ENCODE measurements at places on chromosomes 6 and 20.

DNA sequence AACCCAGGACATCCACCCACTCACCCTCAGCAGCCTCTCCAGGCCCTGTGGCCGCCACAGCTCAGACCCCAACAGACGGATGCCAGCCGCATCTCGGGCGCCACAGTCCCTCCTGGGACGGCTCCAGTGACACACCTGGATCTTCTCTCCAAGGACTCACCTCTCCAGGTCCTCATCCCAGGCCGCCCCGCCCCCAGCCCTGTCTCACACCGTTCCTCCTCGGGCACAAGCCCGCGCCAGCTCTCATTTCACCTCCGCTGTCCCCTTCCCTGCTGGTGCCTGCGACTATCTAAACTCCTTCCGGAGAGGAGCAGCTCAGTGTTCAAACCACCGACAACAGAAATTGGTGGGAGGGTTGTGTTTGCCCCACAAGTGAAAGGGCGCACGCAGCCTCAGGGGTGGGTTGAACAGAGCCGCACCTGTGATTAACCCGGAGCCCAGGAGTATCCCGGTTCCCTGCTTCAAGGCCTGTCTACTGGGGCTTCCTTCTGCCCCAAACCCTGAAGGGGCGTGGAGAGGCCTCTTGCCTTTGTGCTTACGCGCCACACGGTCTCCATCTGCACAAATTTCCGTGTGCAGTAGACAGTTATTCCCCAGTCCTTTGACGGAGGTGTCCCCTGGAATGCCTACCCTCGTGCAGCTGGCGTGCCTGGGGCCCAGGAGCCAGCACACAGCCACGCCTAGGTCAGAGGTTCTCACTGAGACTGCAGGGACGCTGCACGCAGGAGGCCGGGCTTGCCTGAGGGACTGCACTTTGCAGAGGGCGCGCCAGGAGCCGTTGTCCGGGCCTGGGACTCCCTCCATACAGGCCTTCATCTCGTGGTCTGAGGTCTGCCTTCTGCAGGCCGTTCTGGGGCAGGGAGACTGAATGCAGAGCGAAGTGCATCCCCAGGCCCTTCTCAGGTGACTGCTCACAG is 232.7 kb downstream of the DLL1 start:
- no peak for DNase-seq

GRCh38 chr6:102766963-102767362 is 1373.5 kb downstream of the GRIK2 start:
- DNase-seq: no peak

GRCh38 chr6:158170656-158171081 is 2.5 kb downstream of the GTF2H5 start:
- DNase-seq: no peak

- DNase-seq: no peak
Measured at GRCh38 chr6:71106276-71106675, 149.4 kb upstream of the B3GAT2 start.

- DNase-seq: no peak
Measured at GRCh38 chr20:2101057-2101864, at the start of gene STK35. TSS of gene STK35 (plus strand) at chr20:2101827. CDS start at chr20:2101882, 55 bp downstream.

- DNase-seq: no peak
Measured at GRCh38 chr6:158257425-158257759, 54.9 kb upstream of the TULP4 start.

DNA sequence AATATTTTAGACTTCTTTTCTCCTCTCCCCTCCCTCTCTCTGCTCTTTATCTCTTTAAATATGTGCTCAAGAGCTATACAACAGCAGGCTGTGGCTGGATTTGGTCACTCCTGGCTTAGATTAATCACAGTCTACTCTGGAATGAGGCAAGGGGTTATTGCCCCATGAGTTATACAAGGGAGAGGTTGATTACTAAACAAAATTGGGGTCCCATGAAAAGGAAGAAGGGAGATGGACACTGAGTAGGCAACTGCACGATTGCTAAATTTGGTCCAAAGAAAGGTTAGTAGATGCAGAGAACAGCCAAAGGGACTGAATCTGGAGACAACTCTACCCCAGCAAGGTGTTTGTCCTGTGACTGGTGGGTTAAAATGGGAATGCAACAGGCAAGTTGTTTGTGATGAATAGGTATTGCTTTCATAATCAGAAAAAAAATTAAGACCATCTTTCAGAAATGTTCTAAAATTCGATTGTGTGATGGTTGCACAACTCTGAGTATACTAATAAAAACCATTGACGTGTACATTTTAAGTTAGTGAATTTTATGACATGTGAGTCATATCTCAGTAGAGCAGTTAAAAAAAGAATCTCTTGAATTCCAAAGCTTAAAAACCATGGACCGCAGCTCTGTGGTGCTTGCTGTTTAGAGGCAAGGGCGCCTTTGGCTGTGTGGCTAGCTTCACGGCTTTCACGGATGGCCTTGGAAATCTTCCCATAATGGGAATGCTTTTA is 57.1 kb downstream of the KIZ start:
- DNase-seq: peak; percentile 88

DNA sequence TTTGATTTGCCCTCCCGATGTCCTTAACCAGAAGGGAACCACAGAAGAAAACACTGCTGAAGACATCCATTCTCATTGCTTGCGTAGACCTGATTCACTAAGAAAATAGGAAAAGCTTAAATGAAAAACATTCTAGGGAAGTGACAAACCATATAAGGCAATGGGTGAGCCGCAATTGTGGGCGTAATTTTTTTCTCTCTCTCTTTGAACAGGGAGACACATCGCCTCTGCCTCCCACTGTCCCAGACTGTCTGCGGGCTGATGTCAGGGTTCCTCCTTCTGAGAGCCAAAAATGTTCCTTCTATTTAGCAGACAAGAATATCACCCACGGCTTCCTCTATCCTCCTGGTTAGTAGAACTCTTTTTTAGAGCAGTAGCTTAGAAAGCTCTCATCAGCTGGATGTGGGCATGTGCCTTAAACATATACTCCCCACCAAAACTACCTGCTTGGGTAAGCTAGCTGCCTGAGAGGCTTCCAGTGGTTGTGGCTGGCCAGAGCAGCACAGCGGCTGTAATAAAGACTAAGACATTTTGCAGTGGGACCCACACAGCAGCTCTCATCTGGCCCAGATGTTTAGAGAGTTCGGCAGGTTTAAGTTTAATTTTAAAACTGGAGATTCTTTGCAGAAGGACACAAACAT is 22.7 kb upstream of the CTAGE9 start:
- peak; percentile 39 for DNase-seq

DNA sequence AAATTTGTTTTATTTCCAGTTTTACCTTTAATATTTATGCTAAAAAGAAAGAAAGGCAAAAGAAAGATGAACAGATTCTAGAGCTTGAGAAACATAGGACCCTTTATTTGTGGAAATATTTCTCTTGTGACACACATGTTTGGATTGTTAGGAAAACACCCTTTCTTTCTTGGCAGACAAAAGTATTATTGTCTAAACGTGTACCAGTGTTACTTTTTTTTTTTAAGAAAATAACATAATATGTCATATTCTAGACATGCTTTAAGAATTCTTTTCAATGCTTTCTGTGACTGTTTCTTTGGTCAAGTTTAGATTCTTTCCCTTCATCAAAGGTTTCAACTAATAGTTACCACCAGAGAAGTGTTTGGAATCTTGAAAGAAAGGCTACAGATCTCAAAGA is 183.4 kb upstream of the CNR1 start:
- DNase-seq: no peak

- no peak for DNase-seq
Measured at GRCh38 chr6:161095916-161096315, 104.3 kb downstream of the MAP3K4 start.

- DNase-seq: no peak
Measured at GRCh38 chr20:33280775-33281174, 2.2 kb upstream of the BPIFB1 start.

DNA sequence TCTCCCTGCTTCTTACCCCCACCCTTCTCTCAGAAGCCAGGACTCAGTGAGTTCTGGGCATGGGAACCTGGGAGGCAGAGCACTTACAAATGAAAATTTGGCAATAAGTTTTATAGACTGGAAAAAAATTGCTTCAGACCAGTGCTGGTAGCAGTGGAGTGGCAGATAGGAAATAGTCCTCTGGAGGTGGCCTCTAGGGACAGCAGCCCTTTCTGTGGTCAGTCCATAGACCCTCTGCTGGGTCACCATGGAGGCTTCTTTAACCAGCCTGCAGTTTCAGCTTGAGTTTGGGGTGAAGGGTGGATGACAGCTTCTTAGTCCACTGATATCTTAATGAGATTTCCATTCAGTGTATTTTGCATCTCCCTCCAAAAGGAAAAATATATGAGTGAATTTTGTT is 179.1 kb downstream of the ARID1B start:
- DNase-seq: no peak

GRCh38 chr6:42619963-42620362 is 56.1 kb downstream of the UBR2 start:
- DNase-seq: no peak

DNA sequence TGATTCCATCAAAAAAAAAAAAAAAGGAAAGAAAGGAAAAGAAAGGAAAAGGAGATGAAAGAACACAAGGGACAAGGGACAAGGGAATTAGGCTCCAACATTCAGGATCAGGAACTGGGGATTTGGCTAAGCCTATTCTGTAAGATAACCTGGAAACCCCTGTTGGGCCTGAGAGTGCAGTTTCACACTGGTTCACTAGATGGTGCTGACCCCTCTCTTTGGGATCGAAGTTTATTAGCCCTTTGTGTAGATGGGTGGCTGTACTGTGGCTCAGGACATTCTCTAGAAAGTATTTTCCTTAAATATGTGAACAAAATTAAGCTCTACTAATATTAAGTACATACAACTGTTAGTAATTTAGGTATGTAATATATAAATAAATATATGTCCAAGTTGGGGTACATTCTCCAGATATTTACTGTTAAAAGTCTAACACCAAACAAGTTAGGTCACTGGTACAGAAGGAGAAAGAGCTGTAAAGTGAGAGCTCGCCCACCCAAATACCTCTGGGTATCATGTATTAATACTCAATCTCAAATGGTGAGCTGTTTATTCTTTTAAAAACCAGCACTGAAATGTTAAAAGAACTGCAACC is 6.3 kb downstream of the OR2A4 start:
- peak; percentile 78 for DNase-seq

GRCh38 chr6:134903448-134903847 is 46.5 kb downstream of the ALDH8A1 start:
- DNase-seq: no peak

DNA sequence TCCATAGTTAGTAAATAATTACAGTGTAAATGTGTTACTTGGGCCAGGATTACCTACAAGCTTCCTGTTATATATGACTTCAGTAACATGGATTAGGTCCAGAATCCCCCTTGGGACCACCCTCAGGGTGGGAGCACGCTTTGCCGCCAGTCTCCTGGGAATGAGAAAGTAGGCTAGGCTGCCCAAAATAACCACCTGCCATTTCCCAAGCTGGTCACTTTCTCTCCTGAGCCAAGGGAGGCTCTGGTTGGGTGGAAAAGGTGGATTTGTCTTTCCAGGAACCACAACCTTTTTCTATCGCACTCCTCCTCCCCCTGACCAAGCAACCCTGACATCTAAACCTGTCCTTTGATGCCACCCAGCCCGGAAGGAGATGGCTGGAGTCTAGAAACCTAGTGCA is 9.6 kb upstream of the RIMS4 start:
- no peak for DNase-seq

DNA sequence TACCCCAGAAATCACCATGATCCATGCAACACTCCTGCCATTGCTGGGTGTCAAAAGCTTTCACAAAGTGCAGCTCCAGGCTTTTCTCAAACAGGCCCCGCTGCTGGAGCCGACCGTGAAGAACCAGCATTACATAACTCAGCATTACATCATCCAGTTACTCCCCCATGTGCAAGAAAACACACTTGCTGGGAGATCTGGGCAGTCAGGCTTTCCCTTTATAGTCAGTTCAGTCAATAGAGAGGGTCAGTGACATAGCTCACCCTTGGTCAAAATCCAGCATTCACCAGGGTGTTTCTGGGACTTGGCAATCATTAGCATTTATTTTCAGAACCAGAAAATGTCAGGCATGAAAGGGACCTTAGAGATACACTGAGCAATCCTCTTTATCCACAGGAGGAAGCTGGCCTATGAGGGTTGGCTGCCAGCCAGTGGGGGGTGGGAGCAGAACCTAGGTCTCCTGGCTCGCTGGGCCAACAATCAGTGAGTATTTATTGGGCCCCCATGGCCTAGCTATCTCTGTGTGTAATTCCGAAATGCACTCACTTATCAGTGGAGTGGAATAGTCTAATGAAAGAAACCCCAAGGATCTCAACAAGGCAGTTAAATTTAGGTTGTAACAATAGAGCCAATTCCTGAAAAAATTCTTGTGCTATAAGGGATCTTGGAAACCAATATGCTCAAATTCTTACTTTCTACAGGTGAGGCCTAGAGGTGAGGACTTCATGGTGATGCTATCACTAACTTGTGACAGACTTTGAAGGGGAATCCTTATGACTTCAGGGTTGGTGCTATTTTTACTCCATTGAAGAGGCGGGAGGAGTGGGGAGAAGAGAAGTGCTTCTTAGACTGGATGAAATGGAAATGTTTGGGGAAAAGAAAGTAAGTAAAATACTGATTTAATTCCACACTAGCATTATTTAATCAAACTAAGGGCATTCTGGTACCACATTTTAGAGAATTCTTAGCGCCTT is 54.6 kb downstream of the LYRM4 start:
- peak; percentile 46 for DNase-seq

GRCh38 chr20:53297154-53297529 is 296.5 kb downstream of the ZNF217 start:
- DNase-seq: no peak
